ENCODE measurements at places on chromosomes 2 and 18. TPM values are rescaled to one million over a fixed set of nuclear protein-coding genes. Genes with fewer than 3 reads are reported as not detected.

CFAP221 gene
- total RNA-seq: not detected

DNAJC5G gene
- total RNA-seq: not detected

CCDC178 gene
- not detected for total RNA-seq

DUSP19 gene
- 1.6 TPM for total RNA-seq

GLS gene
- total RNA-seq: 292 TPM

STARD6 gene
- total RNA-seq: not detected

CPO gene
- not detected for total RNA-seq

TUBA3E gene
- not detected for total RNA-seq

EVX2 gene
- not detected for total RNA-seq

RGPD4 gene
- 0.39 TPM for total RNA-seq
